HuH-7 (cell line): ENCODE measurements at places on chromosomes 7 and 10.

DNA sequence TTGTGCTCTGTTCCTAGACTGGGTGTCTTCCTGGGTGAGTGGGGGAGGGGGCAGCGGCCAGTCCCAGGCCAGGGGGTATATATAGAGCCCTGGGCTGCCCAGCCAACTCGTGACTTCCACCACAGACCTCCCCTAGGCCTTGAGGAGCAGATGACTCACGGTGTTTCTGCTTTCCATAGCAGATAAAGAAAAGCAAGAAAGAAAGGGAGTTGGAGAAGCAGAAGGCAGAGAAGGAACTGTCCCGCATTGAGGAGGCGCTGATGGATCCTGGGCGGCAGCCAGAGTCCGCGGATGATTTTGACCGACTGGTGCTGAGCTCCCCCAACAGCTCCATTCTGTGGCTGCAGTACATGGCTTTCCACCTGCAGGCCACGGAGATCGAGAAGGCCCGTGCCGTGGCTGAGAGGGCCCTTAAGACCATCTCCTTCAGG lies 10.1 kb downstream of the CALHM2 start:
- no peak for DNase-seq

GRCh38 chr10:89073719-89074118 lies 83.1 kb downstream of the FAS start:
- DNase-seq, result no peak

GRCh38 chr7:98314469-98314868 lies 33.0 kb downstream of the BRI3 start:
- DNase-seq, result no peak

- no peak for DNase-seq
These were observed 169.5 kb downstream of the CPED1 start for GRCh38 chr7:121157885-121158590.

- no peak for DNase-seq
These were observed 37.0 kb downstream of the EPDR1 start for GRCh38 chr7:37957221-37957970.

DNA sequence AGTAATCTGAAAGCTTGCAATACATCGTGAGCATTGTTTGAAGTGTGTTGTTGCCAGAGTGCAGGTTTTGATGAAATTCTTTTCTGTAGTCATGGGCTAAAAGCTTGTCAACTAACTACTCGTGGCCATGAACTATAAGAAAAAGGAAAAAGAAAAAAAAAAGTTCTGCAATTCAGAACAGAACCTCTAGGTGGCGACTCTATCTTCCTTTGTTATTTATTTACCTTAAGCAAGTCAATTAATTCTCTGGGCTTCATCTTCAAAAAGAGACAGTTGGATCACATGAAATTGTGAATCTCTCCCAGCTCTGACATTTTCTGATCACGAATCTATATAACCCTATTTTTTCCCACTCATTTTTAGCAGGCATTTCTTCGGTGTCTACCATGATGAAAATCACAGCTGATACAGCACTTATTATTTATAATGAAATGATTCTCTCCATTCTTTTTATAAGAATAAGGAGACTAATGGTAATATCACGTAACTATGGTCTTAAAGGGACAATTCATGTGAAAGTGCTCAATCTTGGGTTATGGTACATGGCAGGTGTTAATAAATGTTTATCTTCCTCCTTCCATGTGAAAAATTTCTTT lies 18.8 kb downstream of the TMEM196 start:
- peak; percentile 4 for DNase-seq
